ENCODE measurements at places on chromosomes 2 and 18.

GRCh38 chr2:197158591-197159550 lies 151.7 kb downstream of the ANKRD44 start:
- no peak for DNase-seq

- no peak for DNase-seq
Observed at GRCh38 chr2:217856871-217857270, 145.9 kb downstream of the TNS1 start.

GRCh38 chr18:24432618-24433017 lies 6.1 kb downstream of the IMPACT start:
- no peak for DNase-seq

DNA sequence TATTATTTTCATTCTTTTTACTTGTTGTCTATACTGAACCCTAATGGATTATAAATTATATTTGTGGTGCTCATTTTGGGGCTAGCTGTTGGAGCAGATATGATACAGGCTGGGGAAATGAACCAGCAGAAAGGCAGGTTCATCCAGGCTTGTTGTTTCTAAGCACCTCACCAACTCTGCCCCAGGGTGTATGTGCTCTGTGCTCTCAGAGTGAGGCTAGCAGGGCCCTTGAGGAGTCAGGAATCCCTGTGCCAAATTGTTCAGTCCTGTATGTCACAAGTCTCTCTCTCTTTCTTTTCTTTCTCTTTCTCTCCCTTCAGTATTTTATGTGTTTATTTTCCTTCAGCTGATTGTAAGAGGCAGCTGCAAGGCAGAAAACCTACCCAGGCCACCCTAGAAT lies 181.1 kb upstream of the DPP10 start:
- no peak for DNase-seq

DNA sequence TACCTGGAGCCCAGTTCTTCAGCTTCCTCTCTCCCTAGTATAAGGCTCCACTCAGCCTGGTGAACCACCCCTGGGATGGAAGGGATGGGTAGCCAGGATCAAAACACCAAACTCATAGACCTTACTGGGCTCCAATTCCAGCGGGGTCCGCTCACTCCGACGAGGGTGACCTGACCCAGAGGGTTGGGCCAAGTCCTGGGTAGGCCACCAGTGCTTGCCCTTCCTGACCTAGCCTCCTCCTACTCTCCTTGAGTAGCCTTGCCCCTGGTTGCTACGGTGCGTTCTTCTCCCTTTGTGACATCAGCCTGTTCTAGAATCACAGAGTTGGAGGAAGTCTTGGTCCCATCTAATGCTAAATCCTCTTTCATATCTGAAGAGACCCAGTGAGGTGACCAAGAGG lies 537 bp upstream of the STAT4 start:
- DNase-seq = no peak

DNA sequence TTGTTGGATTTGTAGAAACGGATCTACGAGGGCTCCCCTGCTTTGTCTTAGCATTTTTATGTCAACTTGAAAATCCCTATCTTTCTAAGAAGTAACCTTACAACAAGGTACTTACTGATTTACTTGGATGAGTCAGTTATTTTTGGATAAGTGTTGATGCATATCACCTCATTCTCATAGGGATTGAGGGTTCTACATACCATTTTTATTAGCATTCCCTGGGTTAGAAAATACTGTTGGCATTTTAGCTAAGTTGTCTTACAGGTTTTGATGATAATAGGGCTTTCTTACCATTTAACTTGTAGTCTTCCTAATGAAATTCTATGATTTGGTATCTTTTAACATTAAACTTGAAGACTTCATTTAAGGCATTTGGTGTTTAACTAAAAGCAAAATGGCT lies 125.2 kb downstream of the UBE2E3 start:
- no peak for DNase-seq

- no peak for DNase-seq
Observed at GRCh38 chr2:2507417-2507997, 176.4 kb upstream of the MYT1L start.

- DNase-seq = no peak
Observed at GRCh38 chr18:34709750-34710441, at the start of gene DTNA. Gene DTNA, plus strand, starts transcription at chr18:34710298. Its CDS starts 45,679 bp downstream, at chr18:34755977.

DNA sequence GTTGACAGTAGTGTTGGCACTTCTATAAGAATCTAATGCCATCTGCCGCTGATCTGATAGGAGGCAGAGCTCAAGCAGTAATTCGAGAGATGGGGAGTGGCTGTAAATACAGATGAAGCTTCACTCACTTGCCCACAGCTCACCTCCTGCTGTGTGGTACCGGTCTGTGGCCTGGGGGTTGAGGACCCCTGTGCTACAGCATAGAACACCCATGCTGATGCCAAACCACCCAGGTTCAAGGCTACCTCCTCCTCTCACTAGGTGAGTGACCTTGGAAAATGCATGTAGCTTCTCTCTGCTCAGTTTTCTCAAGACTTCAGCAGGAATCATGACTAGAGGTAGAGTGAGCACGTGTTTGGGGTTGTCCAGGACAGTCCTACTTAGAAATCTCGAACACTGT lies 263.4 kb downstream of the SH3BP4 start:
- no peak for DNase-seq
